ENCODE measurements at places on chromosomes 4 and X. TPM values are rescaled to one million over a fixed set of nuclear protein-coding genes. Genes with fewer than 3 reads are reported as not detected.

The MAGEA12 gene
- not detected for total RNA-seq

The GABRE gene
- 13.5 TPM for total RNA-seq

The CSAG1 gene
- total RNA-seq: not detected

The SLITRK2 gene
- not detected for total RNA-seq

The CLGN gene
- not detected for total RNA-seq

The GPR173 gene
- total RNA-seq: 2.1 TPM

- H3K4me1 ChIP-seq: no peaks in the 10 kb centered on the region
- H3K4me3 ChIP-seq: no peak overlapping the region
- no peaks in the 10 kb centered on the region for H3K27me3 ChIP-seq
- H3K36me3 ChIP-seq: no peaks in the 10 kb centered on the region
- peak overlapping the region; percentile 5 for H3K27ac ChIP-seq
These were observed 189.7 kb downstream of the TSPAN5 start for GRCh38 chr4:98468709-98469108.

DNA sequence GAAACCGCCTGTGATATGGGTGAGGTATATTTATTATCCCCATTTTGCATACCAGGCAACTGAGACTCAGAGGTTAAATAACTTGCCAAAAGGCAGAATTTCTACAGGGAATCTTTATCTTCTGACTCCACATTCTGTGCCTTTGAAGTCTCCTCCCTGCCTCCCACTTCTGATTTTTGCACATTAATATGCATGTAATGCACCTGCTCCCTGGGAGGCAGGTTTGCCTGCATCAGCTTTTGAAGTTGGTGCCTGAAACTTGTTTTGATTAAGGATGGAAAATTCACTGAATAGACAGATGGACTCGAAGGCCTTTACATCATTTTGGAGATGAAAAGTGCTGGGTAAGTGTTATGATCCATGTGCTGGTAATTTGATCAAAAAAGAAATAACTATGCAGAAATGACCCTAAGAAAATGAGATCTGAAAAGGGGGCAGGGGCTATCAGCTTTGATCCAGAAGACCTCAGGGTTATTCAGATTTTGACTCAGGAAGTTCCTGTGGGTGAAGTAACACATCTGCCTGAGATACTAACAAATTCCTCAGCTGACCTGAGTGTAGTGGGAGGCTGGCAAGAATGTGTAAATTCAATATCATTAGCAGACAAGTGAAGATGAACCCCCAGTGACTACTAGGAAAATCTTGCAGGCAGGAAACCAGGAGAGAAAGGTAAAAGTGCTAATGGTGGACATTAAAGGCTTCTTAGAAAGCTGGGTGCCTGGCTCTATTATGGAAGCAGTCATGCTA lies 167.5 kb upstream of the BOD1L1 start:
- DNase-seq: no peak
- H3K27ac ChIP-seq: no peak overlapping the region
- no peaks in the 10 kb centered on the region for H3K4me1 ChIP-seq
- no peaks in the 10 kb centered on the region for H3K27me3 ChIP-seq
- H3K4me3 ChIP-seq: no peak overlapping the region

DNA sequence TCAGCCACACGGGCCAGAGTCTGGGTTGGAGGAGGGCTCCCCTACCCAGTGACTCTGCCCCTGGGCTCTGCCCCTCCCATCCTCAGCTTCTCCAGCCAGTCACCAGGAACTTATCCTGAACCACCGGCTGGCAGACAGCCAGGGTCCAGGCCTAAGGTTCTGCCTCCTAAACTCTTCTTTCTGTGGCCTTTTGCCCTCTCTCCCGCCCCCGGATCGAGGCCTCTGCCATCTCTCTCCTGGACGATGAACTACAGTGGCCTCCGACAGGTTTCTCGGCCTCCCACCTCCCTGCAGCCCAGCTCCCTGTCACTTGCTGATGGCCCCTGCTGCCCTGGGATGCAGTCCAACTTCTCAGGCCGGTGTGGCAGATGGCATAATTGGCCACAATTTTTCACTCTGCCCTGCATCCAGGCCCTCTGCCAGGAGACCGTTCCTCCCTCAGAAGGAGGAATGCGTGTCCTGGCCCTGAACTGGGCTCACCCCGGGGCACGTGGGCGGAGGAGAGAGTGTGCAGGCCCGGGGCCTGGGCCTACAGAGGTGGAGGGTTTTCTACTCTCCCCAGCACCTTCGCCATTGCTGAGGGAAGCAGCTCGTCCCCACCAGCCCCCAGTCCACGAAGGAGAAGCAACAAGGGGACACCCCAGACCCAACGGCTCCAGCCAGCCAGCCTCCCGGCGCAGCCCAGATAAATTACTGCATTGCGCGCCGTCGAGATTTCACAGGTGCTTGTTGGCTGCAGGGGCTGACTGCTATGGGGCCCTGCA lies 81.9 kb upstream of the LRPAP1 start:
- H3K4me1 ChIP-seq: no peaks in the 10 kb centered on the region
- no peaks in the 10 kb centered on the region for H3K36me3 ChIP-seq
- H3K27me3 ChIP-seq: no peaks in the 10 kb centered on the region

GRCh38 chr4:52825460-52826090 lies 36.5 kb upstream of the RASL11B start:
- H3K27me3 ChIP-seq: no peaks in the 10 kb centered on the region
- no peaks in the 10 kb centered on the region for H3K36me3 ChIP-seq
- no peak overlapping the region for H3K4me3 ChIP-seq
- no peak overlapping the region for H3K27ac ChIP-seq

DNA sequence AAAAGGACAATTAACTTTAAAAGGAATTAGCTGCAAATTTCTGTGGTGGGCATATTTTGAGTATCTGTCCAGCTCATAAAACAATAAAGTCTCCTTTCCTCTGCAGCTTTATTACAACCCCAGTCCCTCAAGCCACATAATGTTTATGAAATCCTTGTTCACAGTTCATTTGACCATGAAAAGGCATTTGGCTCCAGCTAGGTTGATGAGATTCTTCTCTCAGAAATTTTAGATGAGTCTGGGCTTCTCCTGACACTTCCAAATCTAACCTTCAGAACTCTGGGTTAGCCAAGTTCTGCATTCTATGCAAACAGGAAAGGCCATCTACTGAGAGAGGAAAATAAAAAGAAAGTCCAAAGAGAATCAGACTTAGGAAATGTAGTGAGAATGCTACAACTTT lies 156.8 kb downstream of the GRXCR1 start:
- H3K27ac ChIP-seq: no peak overlapping the region
- H3K4me3 ChIP-seq: no peak overlapping the region
- no peak for DNase-seq
- no peaks in the 10 kb centered on the region for H3K4me1 ChIP-seq
- no peaks in the 10 kb centered on the region for H3K27me3 ChIP-seq

GRCh38 chr4:1453731-1454130 lies 47.5 kb upstream of the NKX1-1 start:
- DNase-seq: no peak
- no peak overlapping the region for H3K27ac ChIP-seq
- no peaks in the 10 kb centered on the region for H3K36me3 ChIP-seq
- H3K4me3 ChIP-seq: no peak overlapping the region
- H3K27me3 ChIP-seq: no peaks in the 10 kb centered on the region

DNA sequence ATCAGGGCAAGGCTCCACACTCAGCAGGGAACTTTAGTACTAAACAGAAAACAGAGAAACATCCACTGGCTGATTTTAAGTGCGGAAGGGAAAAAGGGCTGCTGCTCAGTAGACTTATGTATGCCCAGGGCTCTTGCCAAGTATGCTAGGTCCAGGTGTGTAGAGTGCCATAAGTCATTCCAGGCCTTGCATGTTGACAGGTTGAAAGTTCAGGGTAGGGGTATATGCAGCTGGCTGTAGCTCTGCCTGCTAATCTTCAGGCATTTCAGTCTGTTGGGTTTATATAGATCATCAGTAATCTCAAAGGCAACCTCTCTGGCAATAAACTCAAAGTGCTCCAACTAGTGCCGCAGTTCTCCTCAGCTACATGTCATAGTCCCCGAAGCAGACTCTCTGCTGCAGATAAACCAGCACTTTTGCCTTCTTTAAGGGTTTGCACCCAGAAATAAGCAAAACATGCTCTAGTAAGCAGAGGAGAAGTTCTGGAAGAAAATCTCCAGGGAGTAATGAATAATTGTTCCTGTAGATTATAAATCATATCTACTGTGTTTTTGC lies 134.9 kb upstream of the GRIA3 start:
- no peaks in the 10 kb centered on the region for H3K27me3 ChIP-seq
- no peak overlapping the region for H3K4me3 ChIP-seq
- H3K4me1 ChIP-seq: no peaks in the 10 kb centered on the region
- DNase-seq: no peak
- no peaks in the 10 kb centered on the region for H3K36me3 ChIP-seq
- no peak overlapping the region for H3K27ac ChIP-seq

DNA sequence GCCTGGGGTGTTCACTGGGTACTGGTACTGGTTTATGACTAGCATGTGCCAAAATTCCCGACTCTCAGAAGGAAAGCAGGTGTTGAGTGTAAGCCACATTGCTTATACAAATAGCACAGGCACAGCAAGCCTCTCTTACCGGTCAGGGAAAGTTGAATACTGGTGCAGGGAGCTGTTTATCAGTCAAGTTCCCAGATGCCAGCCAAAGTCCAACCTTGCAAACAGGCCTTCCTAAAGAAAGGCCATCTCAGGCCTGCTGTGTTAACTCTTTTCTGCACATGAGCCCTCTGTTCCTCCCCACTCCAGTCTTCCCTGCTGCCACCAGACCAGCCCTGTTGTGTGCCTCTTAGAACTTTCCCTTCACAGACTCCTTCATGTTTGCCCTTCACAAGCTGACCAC lies 34.2 kb downstream of the PKD2 start:
- no peaks in the 10 kb centered on the region for H3K27me3 ChIP-seq
- H3K27ac ChIP-seq: peak overlapping the region; percentile 55
- no peak for DNase-seq
- peaks cover 100% of the 10 kb centered on the region for H3K36me3 ChIP-seq
- peaks cover 6% of the 10 kb centered on the region for H3K4me1 ChIP-seq

GRCh38 chr4:44563496-44563895 lies 87.9 kb downstream of the YIPF7 start:
- DNase-seq: no peak
- H3K36me3 ChIP-seq: no peaks in the 10 kb centered on the region
- no peak overlapping the region for H3K27ac ChIP-seq
- H3K27me3 ChIP-seq: no peaks in the 10 kb centered on the region
- H3K4me1 ChIP-seq: no peaks in the 10 kb centered on the region

GRCh38 chr4:5524446-5525299 lies 183.7 kb downstream of the EVC2 start:
- H3K4me1 ChIP-seq: no peaks in the 10 kb centered on the region
- H3K36me3 ChIP-seq: peaks cover 9% of the 10 kb centered on the region
- DNase-seq: no peak
- no peak overlapping the region for H3K27ac ChIP-seq
- no peaks in the 10 kb centered on the region for H3K27me3 ChIP-seq

DNA sequence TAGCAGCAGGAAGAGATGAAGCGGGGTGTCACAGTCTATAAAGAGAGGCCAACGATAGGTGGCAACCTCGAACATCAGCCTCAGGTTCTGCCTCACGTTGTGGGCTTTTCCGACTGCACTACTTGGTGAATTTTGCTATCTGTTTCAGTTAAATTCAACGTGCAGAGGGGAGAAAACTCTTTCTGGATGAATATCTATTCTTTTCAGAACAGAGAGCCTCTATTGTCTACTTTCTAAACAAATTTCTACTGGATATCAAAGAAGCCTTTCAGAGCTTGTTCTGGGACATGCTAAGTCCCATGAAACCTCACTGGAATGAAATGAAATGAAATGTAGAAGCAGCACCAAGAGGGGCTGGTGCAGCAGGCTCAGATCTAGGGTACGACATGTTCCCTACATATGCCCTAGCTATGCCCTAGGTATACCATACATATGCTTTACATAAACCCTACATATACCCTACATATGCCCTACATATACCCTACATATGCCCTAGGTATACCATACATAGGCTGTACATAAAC lies 116.5 kb upstream of the TRIM2 start:
- no peak overlapping the region for H3K4me3 ChIP-seq
- no peak overlapping the region for H3K27ac ChIP-seq
- H3K27me3 ChIP-seq: no peaks in the 10 kb centered on the region
- DNase-seq: no peak
- H3K36me3 ChIP-seq: no peaks in the 10 kb centered on the region

DNA sequence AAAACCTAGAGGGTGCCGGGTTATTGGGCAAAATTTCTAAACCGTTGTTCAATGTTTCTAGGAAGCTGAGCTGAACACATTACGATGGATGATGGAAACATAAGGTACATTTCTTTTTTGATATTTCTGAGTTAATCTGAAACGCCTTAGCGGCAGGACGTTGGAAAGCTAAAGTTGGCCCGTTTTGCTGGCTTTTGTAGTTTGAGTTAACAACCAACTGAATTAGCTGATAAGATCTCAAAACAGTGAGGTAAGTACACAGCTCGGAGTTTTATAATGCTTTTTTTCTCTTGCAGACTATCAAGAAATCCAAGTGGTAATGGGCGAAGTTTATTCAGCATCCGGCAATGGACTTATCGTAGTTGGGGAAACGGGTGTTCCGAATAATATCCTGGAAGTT lies 73.5 kb downstream of the PRSS12 start:
- H3K4me3 ChIP-seq: peak overlapping the region; percentile 87
- peak overlapping the region; percentile 94 for H3K27ac ChIP-seq
- H3K27me3 ChIP-seq: no peaks in the 10 kb centered on the region

- no peaks in the 10 kb centered on the region for H3K27me3 ChIP-seq
- H3K4me3 ChIP-seq: no peak overlapping the region
- no peaks in the 10 kb centered on the region for H3K36me3 ChIP-seq
These were observed 112.5 kb upstream of the GPC4 start for GRCh38 chrX:133527825-133528224.

Measured in ascending aorta (tissue), 2 donors.